Inflammatory macrophage treated with lipopolysaccharide for 4 hours (primary cell): ENCODE measurements at places on chromosomes 5 and 9.

GRCh38 chr9:80369641-80370040 lies 797.9 kb downstream of the TLE4 start:
- DNase-seq, result no peak

DNA sequence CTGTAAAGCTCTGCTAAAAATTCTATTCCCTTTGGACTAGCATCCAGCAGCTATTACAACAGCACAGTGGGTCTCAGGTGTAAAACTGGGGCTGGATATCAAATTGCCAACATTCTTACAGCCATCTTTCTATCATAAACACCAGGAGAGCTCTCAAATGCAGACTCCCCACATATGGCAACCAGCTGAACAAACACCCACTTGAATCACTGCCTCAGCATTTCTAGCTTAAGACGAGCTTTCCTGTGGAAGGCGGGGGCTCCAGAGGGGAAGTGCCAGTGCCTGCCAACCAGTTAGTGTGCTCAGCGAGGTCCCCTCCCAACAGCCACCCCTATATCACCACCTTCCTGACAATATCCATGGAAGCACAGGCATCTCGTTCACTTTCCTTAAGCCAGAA lies 62.2 kb downstream of the IPPK start:
- DNase-seq, result no peak

DNA sequence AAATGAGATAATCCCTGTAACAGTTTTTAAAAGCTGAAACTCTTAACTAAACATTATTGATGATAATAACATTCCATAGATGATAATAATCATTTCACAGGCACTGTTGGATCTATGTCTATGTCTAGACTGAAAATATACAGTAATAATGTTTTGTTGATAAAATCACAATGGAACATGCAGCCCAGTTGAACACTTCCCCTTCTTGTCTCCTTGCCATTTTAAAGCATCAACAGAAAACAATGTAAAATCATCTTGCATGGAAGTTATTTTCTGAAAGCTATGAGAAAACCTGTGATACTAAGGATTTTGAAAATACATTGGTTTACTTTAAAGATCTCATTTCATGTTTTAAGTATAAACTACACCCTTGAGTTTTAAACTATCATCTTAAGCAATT lies 1.9 kb downstream of the GAPT start:
- no peak for DNase-seq

DNA sequence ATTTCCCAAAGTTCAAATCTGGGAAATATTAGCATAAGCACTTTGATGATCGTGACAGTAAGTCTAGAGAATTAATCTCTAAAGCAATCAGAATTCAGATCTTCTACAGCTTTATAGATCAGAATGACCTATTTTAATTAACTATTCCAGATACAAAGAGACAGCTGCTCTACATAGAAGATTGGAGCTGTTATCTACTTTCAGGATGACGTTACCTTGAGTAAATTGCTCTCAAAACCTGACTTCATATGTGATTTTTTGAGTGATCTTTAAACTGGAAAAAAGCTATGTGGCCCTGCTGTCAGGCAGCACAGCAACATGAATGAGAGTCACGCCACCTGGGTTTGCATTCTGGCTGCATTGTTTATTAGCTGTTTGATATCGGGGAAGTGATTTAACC lies 259.9 kb upstream of the CDH6 start:
- no peak for DNase-seq

DNA sequence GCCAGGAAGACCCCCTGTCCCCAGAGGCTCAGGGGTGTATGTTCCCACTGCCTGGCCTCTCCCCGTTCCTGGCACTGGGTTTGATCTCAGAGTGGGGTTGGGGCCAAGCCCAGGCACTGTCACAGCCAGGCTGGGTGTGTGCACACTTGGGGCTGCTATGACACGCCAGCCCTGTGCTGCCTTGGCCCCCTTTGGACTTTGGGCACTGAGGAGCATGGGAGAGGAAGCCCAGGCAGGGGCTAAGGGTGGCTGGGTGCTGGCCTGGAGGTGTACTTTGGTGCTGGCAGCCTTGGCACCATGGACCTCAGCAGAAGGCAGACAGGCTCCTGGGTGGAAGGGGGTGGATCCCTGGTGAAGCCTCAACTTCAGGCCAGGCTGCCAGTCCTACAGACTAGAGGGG lies 223.6 kb upstream of the ISL1 start:
- no peak for DNase-seq

GRCh38 chr9:9950813-9951212 lies 662.0 kb downstream of the PTPRD start:
- DNase-seq, result no peak

- no peak for DNase-seq
Observed at GRCh38 chr5:20832204-20833080, 844.4 kb upstream of the CDH18 start.

- DNase-seq, result no peak
Observed at GRCh38 chr9:121754655-121755436, 103.4 kb downstream of the DAB2IP start.

- DNase-seq, result no peak
Observed at GRCh38 chr9:88372103-88372654, 16.1 kb upstream of the SPIN1 start.

GRCh38 chr5:138695781-138696180 lies 57.4 kb upstream of the CTNNA1 start:
- DNase-seq, result no peak

DNA sequence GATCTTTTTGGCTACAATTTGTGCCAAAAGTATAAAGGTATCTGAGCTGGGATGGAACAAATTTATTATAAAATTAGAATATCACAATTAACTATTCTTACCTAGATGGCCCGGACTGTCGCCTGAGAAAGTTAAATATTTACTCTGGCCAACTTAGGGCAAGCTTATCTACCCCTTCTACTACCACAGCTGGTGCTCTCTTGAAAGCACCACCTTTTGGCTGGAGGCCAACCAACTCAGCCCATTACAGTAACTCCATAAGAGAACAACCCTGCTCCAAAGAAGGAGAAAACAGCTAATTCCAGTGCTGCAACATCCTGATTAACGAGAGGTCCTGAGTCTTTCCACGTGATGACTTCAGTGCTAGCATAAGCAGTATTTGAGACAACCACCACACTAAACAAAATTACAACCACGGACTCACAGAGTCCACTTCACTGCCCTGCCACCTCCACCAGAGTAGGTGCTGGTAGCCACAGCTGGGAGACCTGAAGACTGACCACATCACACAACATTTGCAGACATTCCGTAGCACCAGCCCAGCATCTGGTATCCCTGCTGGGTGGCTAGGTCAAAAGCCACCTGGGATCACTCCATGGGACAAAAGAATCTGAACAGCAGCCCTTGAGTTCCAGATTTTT lies 43.2 kb downstream of the RGMB start:
- no peak for DNase-seq

DNA sequence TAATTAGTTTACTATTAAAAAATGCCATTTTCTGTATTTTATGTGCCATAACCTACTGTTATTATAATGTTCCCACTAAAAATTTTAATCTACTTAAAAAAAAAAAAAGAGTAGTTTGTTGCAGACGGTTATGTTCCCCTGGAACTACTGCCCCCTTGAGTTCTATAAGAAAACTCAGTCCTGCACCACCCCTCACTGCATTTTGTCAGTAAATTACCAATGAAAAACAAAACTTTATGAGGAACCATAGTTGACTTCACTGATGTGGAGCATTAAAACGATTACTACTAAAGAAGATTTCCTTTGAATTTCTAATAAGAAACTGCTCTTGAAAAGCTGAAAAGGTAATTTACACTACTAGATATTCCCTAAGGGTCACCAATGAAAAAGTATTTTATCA lies 288.7 kb downstream of the FBXL17 start:
- no peak for DNase-seq

DNA sequence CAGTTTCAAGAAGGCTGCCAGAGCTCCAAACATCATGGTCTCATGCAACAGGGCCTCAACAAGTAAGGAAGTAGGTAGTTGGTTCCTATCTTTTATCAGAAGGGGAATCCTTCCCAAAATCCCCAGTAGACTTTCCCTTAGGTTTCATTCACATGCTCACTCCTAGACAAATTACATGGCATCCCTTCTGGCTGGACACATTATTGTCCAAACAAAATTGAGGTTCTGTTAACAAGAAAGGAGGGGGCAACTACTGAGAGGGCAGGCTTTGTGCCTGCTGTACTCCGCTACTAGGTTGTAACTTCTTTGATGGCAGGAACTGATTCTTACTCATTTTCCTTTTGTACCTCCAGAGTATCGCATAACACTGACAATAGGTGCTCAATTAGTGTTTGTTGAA lies 56.0 kb upstream of the OSMR start:
- DNase-seq, result no peak

GRCh38 chr5:160843240-160843639 lies 8.8 kb downstream of the ATP10B start:
- peak; percentile 18 for DNase-seq

GRCh38 chr5:163867738-163868137 lies 362.3 kb downstream of the MAT2B start:
- no peak for DNase-seq

GRCh38 chr9:91034521-91034920 lies 232.9 kb downstream of the SYK start:
- no peak for DNase-seq

GRCh38 chr9:70641631-70642030 lies 227.2 kb upstream of the KLF9 start:
- no peak for DNase-seq

DNA sequence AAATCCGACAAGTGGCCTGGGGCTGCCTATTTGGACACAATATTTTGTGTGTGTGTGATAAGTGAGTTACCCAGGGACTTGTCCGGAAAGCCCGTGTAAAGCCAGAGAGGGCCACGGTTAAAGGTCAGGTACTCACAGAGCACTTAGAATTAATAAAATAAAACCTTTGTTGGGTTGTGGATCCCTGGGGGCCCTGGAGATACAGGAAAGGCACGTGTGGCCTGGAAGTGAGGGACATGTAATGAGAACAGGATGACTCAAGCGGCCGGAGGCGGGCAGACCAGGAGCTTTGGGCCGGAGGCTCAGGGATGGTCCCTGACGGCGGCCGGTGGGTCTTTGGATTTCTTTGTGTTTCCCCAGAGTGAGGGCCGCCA lies 1.0 kb downstream of the DMRT2 start:
- DNase-seq, result no peak

DNA sequence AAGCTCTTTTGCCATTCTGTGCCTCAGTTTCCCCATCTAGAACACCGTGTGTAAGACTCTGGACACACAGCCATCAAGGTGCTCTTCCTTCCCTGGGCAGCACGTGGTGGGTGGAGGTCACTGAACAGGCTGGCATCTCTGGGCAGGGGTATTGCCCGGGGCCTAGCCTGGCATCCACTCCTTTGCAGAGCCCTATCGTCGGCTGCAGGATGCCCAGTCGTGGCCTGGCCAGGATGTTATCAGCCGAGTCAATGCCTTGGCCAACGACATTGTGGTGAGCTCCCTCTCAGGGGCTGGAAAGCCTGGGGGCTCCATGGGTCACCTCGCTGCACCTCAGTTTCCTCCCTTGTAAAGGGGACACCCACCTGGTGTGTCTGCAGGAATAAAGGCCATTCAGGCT lies 4.0 kb downstream of the ADGRD2 start:
- no peak for DNase-seq

DNA sequence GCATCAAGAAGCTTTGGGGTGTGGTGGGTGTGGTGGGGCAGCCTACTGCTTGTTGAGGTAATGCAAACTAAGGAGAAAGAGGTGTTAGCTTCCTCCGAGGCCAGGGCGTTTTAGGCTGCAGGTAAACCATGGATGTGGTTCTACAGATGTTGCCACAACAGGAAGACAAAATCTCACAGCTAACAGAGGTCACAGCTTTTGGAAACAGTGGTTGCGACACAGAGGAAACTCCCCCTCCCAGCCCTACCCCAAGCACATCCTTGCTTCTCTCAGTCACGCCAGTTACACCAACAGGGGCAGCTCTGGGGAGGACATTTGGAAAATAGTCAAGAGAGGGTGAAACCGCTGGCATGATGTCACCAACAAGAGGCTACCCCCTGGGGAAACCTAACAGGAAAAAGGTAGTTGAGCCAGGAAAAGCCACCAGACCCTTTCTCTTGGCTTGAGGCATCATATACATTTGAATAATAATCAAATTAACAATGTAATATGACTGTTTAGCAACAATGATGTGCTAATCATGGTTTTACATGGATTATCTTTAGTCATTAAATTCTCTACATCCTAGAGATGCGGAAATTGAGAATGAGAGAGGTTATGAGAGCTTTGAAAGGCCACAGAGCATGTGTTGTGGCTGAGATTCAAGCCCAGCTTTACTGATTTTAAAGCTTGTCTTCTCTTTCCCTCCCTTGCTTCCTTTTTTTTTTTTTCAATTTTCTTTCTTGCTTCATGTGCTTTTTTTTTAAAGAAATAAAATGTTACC lies 82.2 kb upstream of the IL12B start:
- peak; percentile 98 for DNase-seq

- peak; percentile 66 for DNase-seq
Observed at GRCh38 chr5:172377856-172378255, 76.5 kb downstream of the SH3PXD2B start.

DNA sequence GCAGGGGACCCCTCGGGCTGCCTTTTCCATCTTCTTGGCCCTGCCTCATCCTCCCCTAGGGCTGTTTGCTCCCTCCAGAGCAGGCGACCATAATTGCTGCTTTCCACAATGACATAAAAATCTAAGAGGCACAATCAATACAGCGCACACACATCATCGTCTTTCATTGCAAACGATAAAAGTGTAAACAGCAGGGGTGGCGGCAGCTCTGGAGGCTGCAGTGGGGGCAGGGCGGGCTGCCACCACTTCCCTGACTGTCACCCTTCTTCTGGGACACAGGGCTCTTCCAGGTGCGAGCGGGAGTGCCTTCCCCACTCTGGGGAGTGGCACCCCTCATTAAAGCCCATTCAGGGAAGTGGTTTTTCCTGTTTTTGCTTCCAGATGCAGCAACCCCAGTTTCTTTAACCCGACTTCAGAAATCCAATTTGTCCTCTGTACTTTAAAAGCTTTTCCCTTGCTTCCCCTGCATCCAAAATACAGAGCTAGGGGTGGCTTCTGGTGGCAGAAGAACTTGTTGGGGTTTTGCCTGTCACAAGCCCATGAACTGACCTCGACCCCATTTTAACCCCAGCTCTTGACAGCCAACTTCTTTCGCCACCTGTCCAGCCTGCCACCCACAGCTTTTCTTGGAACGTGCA lies 45.7 kb downstream of the TSPAN17 start:
- no peak for DNase-seq

- no peak for DNase-seq
Observed at GRCh38 chr5:11240293-11241190, 479.5 kb upstream of the DAP start.

DNA sequence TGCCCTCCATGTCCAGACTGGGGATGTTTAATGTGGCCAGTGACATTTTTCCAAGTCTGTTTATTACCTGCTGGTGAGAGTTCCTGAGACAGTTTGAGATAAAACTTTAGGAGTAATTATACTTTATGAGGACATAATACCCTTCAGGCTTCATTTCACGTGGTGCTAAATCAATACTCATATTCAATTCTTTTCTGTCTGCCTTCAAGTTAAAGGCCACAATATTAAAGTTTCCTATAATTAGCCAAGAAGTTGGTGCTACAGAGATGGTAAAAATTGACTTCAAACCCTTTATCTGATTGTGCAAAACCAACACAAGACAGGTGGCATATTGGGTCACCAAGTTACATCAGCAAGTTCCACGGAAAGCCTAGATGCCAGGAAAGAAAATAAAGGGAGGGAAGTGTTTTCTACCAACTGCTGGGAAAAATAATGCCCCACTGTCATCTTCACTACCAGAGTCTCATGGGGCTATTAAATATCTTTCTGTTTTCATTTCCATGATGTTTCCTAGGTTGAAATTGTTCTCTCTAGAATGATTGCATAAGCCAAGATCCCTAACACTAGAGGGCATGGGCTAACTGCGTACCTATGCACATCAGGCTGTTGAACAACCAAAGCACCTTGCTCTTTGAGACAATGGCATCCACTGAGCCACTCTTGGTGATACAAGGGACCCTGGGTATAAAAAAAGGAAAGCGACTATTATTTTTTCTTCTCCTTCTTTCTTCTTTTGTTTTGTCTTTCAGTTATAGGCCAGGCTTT lies 68.7 kb downstream of the INSYN2B start:
- DNase-seq, result no peak
